Transverse colon (tissue), 4 donors: ENCODE measurements at places on chromosomes 4 and X. TPM values are rescaled to one million over a fixed set of nuclear protein-coding genes. Genes with fewer than 3 reads are reported as not detected.
A peak's percentile ranks its signal among the peaks of the same experiment; 100 is the strongest.

DNA sequence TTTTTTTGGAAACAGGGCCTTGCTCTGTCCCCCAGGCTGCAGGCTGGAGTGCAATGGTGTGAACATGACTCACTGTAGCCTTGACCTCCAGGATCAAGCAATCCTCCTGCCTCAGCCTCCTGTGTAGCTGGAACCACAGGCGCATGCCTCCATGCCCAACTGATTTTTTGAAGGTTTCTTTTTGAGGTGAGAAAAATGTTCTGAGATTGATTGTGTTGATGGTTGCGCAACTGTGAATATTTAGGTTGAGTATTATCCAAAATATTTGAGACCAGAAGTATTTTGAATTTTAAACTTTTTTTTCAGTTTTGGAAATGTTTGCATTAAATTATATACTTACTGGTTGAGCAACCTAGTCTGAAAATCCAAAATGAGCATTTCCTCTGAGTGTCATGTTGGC lies 2.6 kb upstream of the CCNI start:
- no peak for DNase-seq

DNA sequence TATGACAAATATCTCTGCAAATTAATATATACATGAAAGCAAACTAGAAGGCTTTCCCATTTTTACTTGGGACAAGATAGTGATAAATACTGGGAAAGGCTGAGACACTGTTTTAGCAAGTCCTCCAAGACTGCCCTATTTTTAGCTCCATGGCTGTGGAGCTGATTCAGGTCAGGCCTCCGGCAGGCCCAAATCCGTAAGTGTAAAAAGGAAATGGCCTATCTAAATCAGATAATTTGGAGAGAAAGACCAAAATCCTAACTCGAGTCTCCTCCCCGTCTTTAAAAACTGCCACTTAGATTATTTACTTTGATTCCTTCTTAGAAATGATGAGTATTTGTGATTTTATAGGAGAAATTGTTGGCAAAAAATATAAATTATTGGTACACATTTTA lies 2.9 kb downstream of the OTUD4 start:
- DNase-seq: no peak

- DNase-seq: no peak
Observed at GRCh38 chrX:69813677-69814076, 197.8 kb downstream of the EDA start.

GRCh38 chr4:189874591-189874990 lies 66.1 kb upstream of the FRG1 start:
- no peak for DNase-seq

GRCh38 chr4:80422727-80423404 lies 87.3 kb downstream of the CFAP299 start:
- no peak for DNase-seq

- DNase-seq: peak; percentile 26
Observed at GRCh38 chrX:130575831-130576389, 174.1 kb downstream of the RBMX2 start.

DNA sequence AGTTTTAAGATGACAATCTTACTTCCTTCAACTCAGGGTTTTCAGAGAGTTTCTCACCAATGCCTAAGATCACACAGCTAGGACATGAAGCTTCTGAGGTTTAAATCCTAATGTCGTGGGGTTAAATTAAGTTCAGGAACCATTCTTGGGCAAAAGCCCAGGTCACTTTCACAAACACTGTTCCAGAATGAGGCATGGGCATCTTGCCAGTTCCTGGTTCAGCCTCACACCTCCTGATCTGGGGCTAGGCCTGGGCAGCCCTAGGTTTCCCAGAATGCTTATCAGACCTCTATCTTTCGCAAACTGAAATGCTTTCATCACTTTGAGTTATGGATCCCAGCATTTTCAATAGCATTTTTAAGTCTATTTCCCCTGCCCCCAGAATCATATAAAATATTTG lies 224.8 kb upstream of the EDA2R start:
- DNase-seq: peak; percentile 24

DNA sequence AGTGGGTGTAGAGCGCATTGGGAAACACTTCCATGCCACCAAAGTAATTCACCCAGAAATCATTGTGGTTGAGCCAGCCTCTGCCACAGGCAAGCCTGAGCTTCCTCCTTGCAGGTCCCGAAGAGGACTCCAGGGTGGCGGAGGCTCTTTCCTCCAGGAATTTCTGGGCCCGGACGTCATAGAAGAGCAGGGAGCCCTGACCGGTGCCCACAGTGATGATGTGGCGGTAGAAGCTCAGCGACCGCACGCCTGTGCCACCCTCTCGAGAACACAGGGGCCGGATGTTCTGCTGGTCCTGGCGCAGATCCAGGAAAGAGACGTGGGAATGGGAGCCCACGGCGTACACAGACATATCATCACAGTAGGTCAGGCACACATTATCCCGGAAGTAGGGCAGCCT lies 1.3 kb downstream of the DCAF12L1 start:
- no peak for DNase-seq

DNA sequence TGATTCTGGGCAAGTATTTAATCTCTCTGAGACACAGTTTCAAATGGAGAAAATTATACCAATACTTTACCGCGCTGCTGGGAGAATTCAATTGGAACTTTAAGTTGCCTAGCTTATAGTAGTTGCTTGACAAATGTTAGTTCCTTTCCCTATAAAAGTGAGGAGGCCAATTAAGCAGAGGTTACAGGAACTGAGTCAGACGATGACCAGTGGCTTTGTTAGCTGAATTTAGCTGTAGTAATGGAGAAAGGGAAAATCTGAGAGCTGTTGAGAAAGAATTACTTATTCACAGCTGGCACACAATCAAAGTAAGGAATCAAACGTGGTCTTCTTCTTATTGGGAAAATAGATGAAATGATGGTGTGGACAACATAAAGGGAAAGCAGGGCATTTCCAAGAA lies 29.6 kb downstream of the SMARCA1 start:
- DNase-seq: no peak

DNA sequence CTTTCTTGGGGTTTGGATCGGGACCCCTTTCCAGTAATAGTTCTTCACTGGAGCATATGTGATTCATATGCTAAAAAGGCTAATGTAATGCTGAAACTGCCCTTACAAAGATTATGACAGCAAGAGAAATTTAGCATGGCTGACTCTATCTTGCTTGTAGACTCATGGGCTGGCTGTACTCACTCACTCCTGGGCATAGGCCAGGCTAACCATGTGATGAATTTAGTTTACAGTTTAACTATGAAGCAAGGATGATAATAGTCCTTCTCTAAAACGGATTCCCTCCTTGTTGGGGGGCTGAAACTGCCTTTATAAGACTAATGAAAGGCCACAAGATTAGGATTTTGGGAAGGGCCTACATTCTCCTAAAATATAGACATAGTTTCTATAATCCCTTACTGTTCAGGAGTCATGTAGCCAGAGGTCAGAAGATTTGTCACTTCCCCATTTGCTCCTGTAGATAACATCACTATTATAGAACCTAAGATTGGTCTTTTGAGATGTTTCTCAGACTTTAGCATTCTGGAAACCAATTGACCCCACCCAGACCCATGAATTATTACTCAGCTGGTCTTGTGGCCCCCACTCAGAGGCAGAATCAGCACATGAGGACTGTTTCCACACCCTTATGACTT lies 20.8 kb upstream of the CEP135 start:
- no peak for DNase-seq

The DMRTC1 gene
- total RNA-seq: not detected

The GAGE1 gene
- not detected for total RNA-seq

The TMEM35A gene
- total RNA-seq: 2.0 TPM

The CDKL5 gene
- total RNA-seq: 3.7 TPM
